Activated naive CD4-positive, alpha-beta T cell treated with anti-CD3 and anti-CD28 coated beads, Interleukin-2, amount 10 ng/mL, durations not matched to agents 7 days and 5 days (primary cell): ENCODE measurements at places on chromosomes 1 and 21.

DNA sequence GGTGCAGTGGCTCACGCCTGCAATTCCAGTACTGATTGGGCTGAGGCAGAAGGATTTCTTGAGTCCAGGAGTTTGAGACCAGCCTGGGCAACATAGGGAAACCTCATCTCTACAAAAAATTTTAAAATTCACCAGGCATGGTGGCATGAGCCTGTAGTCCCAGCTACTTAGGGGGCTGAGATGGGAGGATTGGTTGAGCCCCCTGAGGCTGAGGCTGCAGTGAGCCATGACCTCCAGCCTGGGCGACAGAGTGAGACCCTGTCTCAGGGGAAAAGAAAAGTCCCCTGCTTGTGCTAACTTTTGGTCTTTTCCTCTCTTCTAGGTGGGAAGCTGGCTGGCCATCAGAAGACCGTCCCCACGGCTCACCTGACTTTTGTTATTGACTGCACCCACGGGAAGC lies 1.6 kb downstream of the SRARP start:
- DNase-seq = no peak

DNA sequence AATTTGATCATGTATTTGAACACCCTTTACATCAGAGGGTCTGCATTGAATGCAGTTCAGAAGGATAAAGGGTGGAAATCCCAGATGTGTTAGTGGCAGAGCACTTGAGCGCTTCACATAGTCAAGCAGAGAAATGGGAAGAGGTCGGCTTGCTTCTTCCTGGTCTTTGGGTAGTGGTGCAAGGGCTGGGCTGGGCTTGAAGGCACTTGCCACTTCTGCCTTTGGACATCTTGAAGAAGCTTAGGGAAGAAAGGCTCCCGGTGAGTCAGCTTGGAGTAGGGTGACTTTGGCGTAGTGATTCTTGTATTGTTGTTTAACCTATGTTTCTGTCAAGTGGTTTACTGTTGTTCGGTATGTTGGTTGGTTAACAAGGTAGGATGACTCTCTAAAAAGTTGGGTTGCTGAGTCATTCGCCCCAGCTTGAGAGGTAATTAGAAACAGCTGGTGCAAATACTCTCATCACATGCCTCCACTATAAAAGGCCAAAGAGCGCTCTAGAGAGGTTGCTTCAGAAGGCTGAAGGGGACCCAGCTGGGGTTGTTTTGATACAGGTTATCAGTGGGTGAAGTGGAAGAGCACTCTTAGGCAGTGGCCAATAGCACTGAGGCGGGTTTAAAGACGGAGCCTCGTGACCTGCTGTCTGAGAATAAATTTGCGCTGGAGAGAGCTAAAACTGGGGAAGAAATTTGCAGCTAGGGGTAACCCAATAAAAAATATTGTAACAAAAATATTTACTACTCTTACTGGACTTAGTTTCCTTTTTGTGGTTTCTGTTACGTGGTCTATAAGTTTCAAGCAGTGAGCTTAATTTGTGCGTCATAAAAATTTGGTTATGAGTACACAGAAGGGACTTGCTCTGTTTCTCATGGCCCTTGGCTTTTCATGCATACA lies 1.4 kb downstream of the BACH1 start:
- peak; percentile 35 for DNase-seq

DNA sequence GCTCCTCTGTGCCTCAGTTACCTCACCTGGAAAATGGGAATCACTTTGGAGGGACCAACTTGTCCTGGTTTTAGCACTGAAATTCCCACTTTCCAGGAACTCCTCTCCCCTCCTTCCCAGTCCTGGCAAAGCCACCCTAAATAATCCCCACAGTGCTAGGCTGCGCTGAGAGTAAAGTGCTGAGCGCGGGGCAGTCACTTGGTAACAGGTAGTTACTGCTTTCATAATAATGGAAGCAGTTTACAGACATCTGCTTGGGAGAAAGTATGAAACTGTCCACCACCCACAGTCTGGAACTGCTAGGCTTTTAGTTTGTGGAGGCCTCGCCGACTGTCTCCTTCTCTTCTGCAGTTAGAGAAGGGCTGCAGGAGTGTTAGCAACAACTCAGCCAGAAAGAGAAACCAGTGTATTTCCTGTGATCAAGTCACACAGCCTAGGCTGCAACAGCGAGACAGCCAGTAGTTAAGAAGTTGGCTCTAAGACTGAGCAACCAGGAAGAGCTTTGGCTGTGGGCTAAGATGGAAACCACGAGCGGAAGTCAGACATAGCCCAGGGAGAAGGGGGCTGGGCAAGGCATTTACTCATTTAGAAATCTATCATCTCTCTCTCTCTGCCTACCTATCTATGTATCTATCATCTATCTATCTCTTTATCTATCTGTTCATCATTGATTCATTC lies 30.8 kb upstream of the ABCG1 start:
- peak; percentile 90 for DNase-seq

GRCh38 chr1:171965777-171966176 lies 124.5 kb downstream of the DNM3 start:
- no peak for DNase-seq

- no peak for DNase-seq
Observed at GRCh38 chr1:23208527-23208926, 8.8 kb downstream of the HTR1D start.

- DNase-seq = no peak
Observed at GRCh38 chr21:17858747-17859146, 39.6 kb upstream of the C21orf91 start.

DNA sequence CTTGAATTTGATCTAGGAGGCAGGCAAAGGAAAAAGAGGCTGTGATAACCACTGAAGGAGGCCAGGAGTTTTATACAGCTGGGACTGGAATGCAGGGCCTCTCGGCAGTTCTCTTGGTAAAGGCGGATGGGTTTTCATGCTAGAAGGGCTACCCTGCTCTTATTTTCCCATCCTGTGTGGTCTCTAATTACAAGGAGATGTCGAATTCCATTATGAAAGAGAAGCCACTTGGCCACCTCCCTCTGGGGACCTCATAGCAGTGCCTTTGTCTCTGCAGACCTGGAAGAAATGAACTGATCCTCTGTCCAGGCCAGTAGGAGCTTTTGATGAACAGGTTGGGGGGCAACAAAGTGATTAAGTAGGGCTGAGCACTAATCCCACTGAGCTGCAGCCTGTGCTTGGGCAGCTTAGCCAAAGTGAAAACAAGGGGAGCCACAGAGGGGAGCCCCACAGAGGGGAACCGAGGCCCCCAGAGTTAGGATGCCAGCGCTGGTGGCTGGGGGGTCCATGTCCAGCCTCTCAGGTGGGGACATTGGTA lies 42.2 kb upstream of the BCAR3 start:
- DNase-seq = no peak

DNA sequence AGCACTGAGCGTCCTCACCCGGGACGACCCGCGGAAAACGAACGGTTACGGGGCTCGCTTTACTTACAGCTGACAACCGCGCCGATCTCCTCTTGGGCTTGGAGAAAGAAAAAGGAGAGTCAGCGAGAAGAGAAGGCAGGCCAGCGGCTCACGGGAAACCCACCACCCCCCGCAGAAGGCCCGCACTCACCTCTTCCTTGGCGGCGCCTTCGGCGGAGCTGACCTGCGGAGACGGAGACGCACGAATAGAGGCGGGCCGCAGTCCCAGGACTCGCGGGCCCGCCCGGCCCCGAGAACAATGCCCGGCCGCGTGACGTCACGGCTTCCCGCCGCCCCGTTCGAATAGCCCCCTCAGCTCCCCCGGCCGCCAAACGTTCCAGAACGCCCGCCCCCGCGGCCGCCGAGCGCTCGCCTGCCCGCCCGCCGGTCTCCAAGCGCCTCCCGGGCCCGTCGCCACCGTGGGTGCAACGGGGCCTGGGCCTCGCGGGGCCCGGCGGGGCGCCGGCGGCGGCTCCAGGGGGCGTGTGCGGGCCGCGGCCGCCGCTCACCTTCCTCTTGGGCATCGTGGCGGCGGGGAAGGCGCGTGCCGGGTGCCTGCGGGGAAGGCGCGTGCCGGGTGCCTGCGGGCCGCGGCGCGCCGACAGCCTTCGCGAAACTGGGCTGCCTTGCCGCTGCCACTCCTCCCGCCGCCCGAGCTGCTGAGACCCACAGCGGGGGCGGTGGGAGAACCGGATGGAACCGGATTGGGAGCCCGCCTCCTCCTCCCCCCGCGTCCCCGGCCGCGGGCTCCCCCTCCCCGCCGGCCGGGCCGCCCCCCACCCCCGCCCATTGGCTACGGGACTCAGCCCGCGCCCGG lies at the start of gene HMGN1:
HMGN1 (minus strand) TSS at position 734 of the 856 bp plus-strand sequence; CDS start at position 563, 171 bp downstream.
- peak; percentile 91 for DNase-seq

DNA sequence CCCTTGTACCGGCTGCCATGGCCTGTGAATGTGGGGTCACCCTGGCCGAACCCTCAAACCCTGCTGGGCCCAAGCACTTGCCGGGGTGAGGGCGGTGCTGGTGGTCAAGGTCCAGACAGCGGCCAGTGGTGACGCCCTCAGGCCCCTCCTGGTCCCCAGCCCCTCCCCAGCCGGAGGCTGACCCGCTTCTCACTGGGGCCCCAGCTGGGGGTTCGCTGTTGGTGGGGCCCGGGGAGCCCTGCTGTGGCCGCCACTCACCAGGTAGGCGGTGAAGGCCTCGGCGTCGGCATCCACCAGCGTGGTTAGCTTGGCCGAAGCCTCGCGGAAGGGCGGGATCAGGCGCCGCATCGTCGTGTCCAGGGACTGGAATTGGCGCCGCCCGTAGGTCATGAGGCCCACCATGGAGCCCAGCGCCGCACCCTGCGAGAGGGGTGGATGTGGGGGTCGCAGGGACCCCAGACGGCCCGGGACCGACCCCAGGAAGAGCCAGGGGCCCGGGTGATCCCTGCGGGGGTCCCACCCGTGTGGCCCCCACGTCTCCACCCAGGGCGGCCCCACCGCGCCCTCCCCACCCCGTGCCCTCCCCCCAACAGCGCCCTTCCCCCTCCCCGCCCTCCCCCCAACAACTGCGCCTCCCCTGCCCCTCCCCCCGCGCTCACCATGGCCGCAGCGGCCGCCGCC lies 10.1 kb downstream of the FTCD start:
- no peak for DNase-seq

DNA sequence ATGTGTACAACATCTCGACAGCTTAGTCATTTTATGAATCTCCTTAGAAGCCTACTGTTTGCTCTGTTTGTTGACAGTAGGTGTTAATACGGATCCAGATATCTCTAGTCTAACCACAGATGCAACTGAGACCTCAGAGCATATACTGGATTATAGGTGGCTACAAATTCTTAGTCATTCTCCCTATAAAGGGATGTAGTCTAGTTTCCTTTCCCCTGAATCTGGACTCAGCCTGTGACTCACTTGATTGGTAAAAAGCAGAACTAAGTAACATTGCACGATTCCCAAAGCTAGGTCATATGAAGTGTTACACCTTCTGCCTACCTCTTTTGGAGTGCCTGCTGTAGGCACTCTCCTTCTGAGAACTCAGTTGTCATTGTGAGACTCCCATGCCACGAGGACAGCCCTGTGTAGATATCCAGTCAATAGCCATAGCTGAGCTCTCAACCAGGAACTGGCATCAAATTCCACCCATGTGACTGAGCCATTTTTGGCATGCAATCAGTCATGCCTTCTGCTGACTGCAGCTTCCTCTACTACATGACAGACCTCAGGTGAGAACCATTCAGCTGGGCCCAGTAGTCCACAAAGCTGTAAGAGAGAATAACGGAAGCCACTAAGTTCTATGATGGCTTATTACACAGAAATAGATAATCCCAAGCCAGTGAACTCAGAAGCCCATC lies 135.9 kb upstream of the CHRM3 start:
- DNase-seq = no peak

- peak; percentile 78 for DNase-seq
Observed at GRCh38 chr21:34986561-34987500, 62.3 kb downstream of the RUNX1 start.

- no peak for DNase-seq
Observed at GRCh38 chr1:3306583-3307291, 147.7 kb upstream of the ARHGEF16 start.

DNA sequence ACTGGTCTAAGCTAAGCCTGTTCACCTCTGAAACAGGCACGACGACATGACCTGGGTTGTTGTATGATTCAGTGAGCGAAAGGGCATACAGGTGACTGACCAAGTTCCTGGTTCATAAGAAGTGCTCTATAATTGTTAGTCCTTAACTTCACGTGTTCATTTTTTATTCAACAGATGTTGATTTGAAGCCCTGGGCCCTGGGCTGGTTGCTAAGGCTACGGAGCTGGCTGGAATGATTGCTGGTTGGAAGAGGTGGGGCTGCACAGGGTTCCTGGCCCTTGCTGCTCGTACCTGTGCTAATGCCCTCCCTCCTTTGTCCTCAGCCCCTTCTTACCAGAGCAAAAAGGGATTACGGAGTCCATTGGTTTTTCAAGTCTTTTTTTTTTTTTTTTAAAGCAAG lies 111.3 kb upstream of the CSF3R start:
- no peak for DNase-seq

DNA sequence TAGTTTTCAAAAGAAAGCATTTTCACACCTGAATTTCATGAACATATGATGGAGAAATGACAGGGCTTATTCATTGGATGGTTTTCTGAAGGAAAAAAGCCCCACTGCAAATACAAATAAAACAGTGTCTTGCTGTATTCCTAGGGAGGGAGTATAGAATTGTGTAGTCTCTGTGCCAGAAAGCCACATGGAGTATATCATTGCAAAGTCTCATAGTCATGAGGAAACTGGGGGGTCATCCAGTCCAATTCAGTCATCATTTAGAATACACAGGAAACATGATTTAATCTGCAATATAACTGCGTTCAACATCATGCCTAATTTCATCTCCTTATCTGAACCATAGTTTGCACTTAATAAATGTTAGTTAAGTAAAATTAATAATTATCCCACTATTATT lies 222.3 kb downstream of the NTNG1 start:
- DNase-seq = no peak

DNA sequence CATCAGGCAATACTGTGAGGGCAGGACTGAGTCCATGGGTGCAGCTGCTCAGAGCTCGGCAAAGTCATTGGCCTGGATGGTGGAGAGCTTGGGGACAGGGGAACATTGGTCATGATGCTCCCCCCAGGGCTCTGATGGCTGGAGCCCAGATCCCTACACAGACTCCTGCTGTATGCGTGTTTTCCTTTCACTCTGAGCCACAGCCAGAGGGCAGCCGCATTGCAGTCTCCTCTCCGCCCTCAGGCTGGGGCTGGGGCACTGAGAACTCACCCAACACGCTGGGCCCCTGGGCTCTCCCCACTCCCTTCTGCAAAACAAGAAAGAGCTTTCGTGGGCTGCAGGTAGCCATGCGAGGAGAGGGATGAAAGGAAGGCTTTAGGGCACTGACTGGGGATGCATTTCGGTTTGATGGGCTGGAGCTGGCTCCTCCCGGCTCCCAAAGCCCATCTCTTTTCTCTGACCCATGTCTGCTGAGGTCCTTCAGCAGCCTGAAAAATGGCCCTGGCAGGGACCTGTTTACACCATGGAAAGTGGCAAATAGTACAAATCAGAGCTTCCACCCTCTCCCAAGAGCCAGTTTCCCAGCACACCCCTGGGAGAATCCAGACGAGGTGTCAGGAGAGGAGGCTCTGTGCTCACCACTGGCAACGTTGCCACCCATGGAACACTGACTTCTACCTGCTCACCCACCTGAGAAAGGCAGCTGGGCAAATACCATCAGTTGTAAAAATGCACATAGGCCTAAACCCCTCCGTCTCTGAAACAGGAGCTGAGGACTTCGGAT lies 43.8 kb downstream of the CAPN2 start:
- DNase-seq = peak; percentile 6
